Liver (tissue), 10 donors: ENCODE measurements at places on chromosomes 2 and 18. TPM values are rescaled to one million over a fixed set of nuclear protein-coding genes. Genes with fewer than 3 reads are reported as not detected.

Gene ZNF396
- 1.1 TPM for total RNA-seq

Gene CFC1
- not detected for total RNA-seq

Gene CYP27C1
- total RNA-seq = 0.08 TPM

Gene SOCS6
- total RNA-seq = 30.1 TPM

Gene FAHD2B
- 1.5 TPM for total RNA-seq

Gene FAP
- total RNA-seq = 0.23 TPM

Gene RUFY4
- 0.05 TPM for total RNA-seq

Gene KCNG3
- not detected for total RNA-seq

Gene PKDCC
- total RNA-seq = 76.0 TPM

Gene SATB2
- 0.19 TPM for total RNA-seq

Gene CENPA
- not detected for total RNA-seq
